ENCODE measurements at places on chromosomes 12 and 14.
A peak's percentile ranks its signal among the peaks of the same experiment; 100 is the strongest.

DNA sequence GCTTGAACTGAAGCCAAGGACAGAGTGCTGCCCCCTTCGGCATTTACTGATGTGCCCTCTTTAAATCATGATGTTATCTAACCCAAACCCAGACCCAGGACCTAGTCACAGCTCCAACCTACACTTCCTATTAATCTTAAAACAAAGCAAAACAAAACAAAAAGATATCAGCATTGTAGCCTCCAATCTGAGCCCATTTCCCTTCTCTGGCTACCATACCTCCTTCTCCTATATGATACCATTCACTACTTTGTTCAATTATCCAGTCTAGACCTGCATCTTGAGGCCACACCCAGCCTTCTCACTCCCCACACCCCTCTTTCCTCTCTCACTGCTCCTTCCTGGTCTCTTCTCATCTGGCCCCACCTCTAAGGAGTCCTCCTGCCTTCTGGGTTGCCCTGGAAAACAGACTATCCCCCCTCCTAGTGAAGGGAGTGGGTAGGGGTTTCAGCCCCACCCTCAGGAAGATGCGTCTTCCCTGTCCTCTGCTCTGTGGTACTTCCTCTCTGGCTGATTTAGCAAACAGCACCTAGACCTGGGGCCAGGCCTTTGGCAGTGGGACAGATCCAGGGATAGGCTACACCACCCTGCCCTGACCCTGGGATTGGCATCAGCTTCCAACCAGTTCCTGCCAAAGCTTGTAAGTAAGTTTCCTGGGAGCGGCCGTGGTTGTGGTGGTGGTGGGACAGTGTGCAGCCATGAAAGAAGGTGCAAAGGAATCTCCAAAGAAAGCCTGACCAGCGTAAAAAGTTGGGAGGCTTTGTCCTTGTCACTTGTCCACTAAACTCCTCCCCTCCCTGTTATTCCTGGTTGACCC, 3.3 kb downstream of the LTB4R start:
- no peak for DNase-seq

- DNase-seq = no peak
Measured at GRCh38 chr14:98578204-98578603, 693.8 kb downstream of the BCL11B start.

GRCh38 chr14:61561657-61562276, 133.5 kb upstream of the HIF1A start:
- DNase-seq = no peak

GRCh38 chr12:130959632-130960031, 5.9 kb downstream of the ADGRD1 start:
- no peak for DNase-seq

- no peak for DNase-seq
Measured at GRCh38 chr14:52875707-52876106, 75.1 kb downstream of the FERMT2 start.

GRCh38 chr14:100655741-100656085, 68.5 kb upstream of the BEGAIN start:
- DNase-seq = no peak

DNA sequence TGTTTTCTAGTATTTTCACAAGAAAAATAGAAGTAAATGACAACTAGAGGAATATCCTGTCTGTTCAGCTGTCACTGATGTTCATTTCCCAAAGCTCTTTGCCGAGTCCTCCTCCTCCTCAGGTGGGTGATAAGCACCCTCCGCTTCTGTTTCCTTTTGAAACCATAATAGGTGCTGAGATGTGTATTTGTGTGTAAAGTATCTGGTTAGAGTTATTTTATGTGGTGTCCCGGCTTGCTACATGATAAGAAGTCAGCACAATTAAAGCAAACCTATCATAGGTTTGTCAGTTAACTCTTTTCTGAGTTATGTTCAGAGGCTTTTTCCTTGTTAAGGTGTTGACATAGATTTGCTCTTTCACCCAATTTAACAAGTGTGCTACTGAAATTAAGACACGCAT, 82.4 kb downstream of the PIWIL1 start:
- no peak for DNase-seq

GRCh38 chr14:35339761-35340406, 47.7 kb downstream of the PSMA6 start:
- DNase-seq = no peak

DNA sequence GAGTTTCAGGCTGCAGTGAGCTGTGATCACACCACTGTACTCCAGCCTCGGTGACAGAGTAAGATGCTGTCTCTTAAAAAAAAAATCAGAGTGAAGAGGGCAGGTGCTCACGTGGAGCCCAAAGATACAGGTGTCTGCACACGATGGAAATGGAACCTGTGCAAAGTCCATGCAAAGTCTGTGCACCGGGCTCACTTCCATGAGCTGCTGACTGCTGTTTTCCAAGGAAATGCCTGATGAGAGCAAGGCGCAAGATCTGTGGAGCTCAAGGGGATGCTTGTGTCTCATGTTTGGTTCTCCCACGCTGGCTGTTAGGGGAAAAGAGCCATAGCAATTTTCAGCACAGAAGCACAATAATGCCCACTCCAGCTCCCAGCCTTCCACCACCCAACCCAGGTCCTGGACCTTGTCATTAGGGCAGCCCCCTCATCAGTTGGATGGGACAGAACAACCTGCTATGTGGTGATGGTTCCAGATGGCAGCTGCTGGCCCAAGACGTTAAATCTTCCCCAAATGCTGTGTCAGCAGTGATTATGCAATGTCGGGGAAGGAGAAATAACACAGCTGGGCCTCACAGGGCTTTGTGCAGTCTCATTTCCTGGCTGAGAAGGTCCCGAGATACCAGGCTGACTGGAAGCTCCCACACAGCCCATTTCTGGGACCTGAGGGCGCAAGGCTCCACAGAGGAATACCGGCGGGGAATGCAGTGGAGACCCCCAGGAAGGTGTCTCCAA, 27.9 kb upstream of the DICER1 start:
- no peak for DNase-seq

DNA sequence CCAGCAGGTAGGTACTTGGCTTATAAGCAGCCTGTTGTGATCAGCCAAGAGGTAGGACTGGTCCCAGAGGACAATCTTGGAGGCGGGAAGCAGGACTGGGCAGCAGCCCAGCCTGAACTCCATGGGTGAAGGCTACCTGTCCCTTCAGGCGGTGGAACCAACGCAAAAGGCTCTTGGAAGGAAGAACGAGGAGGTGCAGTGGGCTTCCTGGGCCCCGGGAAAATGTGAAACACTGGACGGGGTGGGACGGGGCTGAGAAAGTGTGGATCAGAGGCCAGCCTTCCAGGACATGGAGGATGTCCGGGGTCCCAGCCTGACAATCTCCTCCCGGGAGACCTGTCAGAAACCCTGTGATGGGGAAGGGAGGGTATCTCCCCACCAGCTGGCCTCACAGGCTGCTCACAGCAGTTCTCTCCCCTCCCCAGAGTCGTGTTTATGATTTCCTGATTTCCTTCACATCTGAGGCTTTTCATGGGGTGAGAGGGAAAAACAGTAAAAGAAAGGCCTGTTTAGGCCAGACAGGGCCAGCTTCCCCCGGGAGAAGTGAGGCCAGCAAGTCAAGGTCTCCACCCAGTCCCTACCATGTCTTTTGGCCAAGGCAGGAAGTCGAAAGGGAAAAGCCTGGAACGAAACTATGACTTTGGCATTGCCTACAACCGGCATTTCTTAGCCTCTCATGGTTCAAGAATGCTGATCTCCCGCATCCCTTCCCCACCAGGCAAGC, 11.3 kb downstream of the CMKLR1 start:
- no peak for DNase-seq

- DNase-seq = no peak
Measured at GRCh38 chr12:116123451-116124258, 153.8 kb downstream of the MED13L start.

GRCh38 chr14:31934767-31935266, 142.3 kb upstream of the ARHGAP5 start:
- no peak for DNase-seq

DNA sequence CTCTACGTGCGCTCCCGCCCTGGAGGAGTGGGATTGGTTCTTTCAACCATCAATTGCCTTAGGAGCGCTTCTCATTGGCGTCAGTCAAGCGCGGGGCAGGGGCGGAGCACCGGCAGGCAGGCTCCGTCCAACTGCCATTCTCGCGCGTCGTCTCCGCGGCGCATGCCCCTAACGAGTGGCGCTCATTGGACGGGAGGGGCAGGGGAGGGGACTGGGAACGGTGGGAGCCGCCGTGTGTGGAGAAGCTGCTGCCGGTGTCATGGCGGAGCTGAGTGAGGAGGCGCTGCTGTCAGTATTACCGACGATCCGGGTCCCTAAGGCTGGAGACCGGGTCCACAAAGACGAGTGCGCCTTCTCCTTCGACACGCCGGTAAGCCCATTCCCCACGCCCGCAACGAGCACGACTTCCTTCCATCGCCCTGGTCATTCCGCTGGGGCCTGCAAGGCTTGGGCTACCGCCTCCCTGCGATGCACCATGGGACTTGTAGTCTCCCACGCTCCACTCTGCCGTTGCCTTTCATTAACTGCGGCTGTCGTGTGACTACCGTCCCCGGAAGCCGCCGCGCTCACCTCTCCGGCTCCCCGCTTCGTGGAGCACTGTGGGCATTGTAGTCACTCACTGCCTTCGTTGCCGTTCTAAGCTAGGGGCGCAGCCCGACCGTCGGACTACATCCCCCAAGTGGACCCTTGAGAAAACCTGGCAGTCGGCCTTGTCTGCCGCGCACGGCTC, at the start of gene USP5:
Gene USP5 (plus strand): TSS at position 230 of the 730 bp plus-strand sequence. CDS start 30 bp downstream, at position 260.
- peak; percentile 93 for DNase-seq

DNA sequence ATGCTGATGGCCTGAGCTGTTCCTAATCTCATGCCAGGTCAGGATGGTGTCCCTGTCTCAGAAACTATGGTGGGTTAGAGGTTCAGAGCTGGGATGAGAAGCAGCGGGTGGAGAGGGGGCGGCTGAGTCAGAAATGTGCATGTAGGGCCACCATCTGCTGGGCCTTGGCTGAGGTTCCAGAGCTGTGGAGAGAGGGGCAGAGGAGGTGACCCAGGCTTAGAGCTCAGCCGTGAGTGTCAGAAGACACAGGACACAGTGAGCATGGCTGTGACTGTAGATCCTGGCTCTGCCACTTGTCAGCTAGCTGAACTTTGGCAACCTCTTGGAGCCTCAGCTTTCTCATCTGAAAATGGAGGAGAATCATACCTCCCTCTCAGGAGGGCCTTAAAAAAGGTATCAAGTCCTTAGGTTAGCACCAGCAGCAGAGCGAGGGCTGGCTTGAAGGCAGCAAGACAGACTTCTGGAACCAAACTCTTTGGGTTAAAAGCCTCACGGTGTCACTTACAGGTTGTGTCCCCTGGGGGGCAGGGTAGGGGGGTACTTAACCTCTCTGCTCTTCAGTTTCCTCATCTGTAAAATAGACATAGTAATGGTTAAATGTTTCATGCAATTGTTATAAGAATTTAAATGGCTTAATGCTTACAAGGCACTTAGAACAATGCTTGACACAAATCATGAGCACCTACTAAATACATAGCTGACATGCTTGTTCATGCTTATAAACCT, 34.8 kb downstream of the TMEM229B start:
- DNase-seq = no peak

DNA sequence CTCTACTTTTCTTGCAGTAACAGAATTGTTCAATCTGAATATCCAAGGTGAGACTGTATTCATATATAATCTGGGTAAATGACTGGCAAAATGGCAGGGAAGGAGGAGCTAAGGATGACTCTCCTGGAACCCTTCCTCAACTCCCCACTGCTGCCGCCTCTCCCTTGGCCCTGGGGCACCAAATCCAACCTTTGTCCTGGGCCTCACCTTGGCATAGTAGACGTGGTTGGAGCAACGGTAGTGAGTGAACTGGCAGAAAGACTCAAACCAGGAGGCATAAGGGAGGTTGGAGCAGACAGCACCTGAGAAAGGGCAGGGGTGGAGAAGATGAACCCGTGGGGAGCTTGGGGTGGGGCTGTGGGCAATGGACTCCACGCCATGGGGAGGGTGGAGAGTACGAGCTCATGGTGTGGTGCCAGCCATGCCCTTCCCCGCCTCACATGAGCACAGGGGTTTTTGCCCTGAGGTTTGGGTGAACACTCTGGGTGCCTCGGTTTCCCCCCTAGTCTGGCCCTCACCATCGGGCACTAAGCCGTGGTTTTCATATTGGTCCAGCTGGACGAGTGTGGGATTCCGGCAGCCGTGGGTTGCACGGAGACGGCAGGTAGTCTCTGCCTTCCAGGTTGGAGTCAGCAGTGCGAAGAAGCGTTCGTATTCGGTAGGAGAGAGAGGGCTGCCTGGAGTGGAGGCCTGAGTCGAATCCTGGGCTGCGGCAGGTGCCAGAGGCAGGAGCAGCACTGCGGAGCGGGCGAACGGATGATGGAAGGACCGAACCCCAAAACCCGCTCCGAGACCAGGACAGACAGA, 753 bp downstream of the ACRBP start:
- DNase-seq = no peak

DNA sequence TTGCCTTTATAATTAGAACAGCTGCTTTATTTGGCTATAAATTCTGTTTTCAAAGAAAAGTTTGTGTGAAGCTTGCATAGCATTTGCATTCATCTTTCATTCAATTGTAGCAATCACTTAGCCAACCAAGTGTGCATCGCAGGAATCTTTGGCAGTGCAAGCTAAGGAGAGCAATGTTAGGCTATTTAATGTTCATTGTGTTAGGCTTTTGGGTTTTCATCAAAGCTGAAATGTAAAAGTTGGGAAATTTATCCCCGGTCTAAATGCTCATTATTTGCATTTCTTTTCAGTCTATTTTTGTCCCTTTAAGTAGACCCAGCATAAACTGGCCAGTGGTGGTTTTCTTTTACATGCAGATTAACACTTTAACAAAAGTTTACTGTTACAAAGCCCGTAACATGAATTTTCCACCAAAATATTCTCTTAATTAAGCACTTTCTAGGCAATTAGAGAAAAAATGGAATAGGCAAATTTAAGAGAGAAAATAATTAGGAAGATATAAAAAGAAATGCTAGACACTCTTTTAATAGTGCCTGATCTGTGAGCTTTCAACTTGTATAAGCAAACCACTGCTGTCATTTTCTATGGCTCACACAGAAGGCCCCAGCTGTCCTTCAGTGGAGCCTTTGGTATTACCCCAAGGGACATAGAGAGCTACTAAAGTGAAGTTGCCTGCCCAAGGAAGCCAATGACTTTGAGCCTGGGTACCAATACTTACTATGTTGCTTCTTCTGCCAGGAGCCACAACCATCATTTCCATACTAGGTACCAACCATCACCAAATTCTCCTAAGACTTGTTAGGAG, 898.9 kb upstream of the SEL1L start:
- no peak for DNase-seq

DNA sequence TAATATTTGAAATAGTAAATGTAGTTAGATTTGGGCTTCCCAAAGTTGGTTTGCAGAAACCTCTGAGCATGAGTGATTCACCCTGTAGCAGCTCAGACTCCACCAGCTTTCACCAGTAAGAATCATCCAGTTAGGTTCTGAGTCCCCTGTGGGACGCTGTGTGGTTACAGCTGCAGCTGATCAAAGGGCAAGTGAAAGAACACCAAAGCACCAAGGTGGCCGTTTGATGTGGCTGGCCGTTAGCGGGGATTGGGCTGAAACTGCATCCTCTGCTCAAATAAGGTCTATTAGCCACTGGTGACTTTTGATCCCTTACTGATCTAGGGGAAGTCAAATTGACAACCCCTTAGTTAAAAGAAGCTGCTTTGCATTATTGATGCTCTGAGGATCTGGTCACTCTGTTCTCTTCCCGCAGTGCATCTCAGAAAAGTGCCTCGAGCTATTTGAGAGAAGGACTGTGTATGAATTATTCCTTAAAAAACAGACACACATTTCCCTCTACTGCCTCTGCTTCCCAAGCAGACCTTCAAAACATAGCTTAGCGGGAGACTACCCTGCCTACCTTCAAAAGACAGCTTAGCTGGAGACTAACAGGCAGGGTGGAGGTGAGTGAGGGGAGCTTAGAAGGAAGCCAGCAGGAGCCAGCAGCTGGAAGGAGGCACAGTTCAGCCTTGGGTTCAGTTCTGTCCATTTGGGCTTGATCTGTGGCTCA, 3.7 kb downstream of the ABHD12B start:
- DNase-seq = no peak

GRCh38 chr12:1920436-1920835, 2.0 kb upstream of the CACNA2D4 start:
- DNase-seq = no peak

Data from stimulated activated CD8-positive, alpha-beta memory T cell treated with anti-CD3 and anti-CD28 coated beads, Interleukin-4, amount 100 ng/mL, for 1 hour (primary cell).